Activated CD4-positive, alpha-beta T cell treated with anti-CD3 and anti-CD28 coated beads, Interleukin-2, amount 10 ng/mL, durations not matched to agents 7 days and 5 days (primary cell): ENCODE measurements at places on chromosomes 3 and 15. TPM values are rescaled to one million over a fixed set of nuclear protein-coding genes. Genes with fewer than 3 reads are reported as not detected.

DNA sequence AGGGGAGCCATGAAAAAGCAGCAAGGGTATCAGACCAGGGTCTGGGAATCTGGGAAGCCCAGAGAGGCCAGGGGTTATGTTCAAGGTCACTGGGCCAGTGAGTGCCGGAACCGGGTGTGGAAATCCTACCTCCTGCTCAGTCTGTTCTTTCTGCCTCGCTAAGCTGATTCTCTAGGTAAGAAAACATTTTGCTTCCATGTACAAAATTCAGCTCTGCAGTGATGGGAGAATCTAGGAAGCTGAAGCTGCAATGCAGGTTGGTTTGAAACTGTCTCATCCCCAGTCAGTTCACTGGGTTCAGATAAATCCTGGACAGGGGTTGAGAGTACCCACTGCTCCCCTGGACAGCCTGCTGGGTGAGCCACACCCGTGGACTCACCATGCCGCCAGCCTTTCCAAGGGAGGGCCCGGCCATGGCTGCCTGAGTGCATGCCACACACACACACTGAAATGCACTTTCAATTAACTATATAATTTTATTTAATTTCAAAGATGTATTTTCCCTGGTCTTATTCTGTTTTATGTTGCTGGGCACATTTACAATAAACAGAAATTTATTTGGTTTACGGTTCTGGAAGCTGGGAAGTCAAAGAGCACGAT, 108.4 kb downstream of the CORO2B start:
- DNase-seq = no peak

DNA sequence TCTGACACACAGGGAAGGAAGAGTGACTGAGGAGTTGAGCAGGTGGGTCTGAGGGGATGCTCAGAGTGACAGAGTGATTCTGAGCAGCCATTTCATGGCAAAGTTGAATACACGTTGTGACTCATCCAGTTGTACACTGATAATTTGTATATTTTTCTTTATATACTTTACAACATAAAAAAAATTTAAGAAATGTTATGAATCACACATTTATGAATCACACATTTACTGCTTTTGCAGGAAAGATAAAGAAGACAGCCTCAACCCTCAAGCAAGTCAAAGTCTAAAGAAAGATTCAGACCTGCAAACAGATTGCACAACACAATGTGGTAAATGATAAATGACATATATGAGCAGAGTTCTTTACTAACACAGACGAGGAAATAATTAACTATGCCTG, 21.0 kb upstream of the CHMP2B start:
- DNase-seq = no peak

DNA sequence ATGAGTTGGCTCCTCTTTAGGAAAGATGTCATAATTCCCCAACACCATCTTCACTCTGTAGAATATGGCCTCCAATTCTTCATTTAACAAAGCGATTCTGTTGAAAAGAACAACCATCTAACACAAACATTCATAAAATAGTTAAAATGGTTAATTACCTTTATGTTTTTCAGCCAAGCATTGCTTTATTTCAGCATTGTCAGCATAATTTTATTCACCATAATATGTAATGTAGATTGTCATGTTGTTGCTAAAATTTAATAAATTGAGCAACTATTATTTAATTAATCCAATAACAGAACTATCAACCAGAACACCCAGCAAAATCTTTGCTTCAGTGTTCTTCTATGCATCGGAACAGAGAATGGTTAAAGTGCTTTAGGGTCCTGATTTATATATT, 46.2 kb upstream of the EPHA3 start:
- no peak for DNase-seq

GRCh38 chr3:182855076-182855475, 61.8 kb downstream of the ATP11B start:
- DNase-seq = no peak

The HAUS2 gene
- total RNA-seq = 36.7 TPM
